ENCODE measurements at places on chromosomes 16 and 17. TPM values are rescaled to one million over a fixed set of nuclear protein-coding genes. Genes with fewer than 3 reads are reported as not detected.

The CBX8 gene
- 3.4 TPM for total RNA-seq

The TPPP3 gene
- 22.6 TPM for total RNA-seq

The TEKT5 gene
- total RNA-seq = 0.59 TPM

The SPATA2L gene
- 6.2 TPM for total RNA-seq

The EVI2A gene
- 8.9 TPM for total RNA-seq

The NLRC3 gene
- total RNA-seq = 0.39 TPM

The HDAC5 gene
- total RNA-seq = 55.1 TPM

The OR3A3 gene
- not detected for total RNA-seq

The MT4 gene
- total RNA-seq = 76.2 TPM

Data from skin of body (tissue), 3 donors.